ENCODE measurements at places on chromosomes 16 and 17. TPM values are rescaled to one million over a fixed set of nuclear protein-coding genes. Genes with fewer than 3 reads are reported as not detected.

DNA sequence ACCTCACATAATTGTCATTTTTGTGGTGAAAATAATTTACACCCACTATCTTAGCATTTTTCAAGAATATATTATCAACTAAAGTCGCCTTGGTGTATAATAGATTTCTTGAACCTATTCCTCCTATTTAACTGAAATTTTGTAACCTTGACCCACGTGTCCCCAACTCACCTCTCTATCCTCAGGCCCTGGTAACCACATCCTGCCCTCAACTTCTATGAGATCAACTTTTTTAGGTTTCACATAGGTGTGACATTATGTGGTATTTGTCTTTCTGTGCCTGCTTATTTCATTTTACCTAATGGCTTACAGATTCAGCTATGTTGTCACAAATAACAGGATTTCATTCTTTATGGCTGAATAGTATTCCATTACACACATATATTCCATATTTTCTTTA is 73.0 kb upstream of the CNTNAP4 start:
- H3K27me3 ChIP-seq: no peaks in the 10 kb centered on the region
- no peak for DNase-seq
- no peaks in the 10 kb centered on the region for H3K36me3 ChIP-seq
- no peak overlapping the region for H3K27ac ChIP-seq
- no peak overlapping the region for H3K4me3 ChIP-seq

- H3K4me3 ChIP-seq: no peak overlapping the region
- H3K36me3 ChIP-seq: no peaks in the 10 kb centered on the region
- H3K27me3 ChIP-seq: no peaks in the 10 kb centered on the region
- DNase-seq: no peak
Measured at GRCh38 chr17:68624381-68624780, 23.2 kb upstream of the FAM20A start.

DNA sequence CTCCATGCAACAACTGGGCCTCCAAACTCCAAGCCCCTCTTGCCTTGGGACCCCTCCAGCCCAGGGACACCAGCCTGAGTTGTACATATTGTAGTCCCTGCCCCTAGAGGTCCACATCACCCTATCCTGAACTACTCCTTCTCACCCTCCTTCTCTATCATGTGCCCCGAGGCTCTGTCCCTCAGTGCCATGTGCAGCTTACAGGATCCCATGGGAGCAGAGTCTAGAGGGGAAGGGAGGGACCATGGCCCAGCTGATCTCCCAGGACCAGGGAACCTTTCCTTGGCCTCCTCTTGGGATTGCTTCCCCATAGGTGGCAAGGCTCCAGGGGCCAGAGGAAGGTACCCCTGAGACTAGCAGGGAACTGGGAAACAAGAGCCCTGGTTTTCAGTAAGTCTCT is 35.3 kb downstream of the TMEM132E start:
- DNase-seq: no peak
- H3K4me1 ChIP-seq: no peaks in the 10 kb centered on the region
- H3K27me3 ChIP-seq: peaks cover 18% of the 10 kb centered on the region
- no peaks in the 10 kb centered on the region for H3K36me3 ChIP-seq
- no peak overlapping the region for H3K27ac ChIP-seq

- H3K27me3 ChIP-seq: no peaks in the 10 kb centered on the region
- DNase-seq: no peak
- H3K4me3 ChIP-seq: no peak overlapping the region
- H3K36me3 ChIP-seq: no peaks in the 10 kb centered on the region
- no peaks in the 10 kb centered on the region for H3K4me1 ChIP-seq
- H3K27ac ChIP-seq: no peak overlapping the region
Measured at GRCh38 chr16:9647981-9648701, 534.1 kb downstream of the GRIN2A start.

TLCD1 gene
- 0.52 TPM for total RNA-seq
